CD8-positive, alpha-beta T cell (primary cell): ENCODE measurements at places on chromosomes 12 and 14.

DNA sequence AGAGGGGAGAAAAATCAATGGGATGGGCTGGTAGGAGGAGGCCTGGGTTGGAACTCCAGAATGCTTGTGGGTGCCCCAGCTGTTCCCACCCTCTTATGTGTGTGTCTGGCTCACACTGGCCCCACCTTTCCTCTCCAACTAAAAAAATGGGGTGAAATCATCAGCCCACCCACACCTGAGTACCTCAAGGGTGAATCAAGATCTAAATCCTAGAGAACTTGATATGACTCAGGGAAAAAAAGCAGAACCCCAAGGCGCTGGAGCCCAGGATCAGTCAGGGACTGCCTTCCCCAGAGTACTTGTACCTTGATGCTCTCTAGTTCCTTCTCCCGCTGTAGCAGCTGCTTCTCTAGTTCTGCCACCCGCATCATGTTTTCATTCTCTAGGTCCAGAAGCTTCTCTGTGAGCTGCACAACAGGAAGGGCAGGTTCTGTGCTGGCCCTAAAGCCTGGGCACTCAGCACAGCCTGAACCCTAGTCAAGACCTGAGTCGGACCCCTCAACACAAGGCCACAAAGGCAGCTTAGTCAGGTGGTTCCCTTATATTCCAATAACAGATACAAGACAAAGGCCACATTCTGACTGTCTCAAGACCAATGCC lies 29.7 kb downstream of the PRPF40B start:
- no peak for DNase-seq

- DNase-seq: no peak
These were observed 19.7 kb upstream of the GPR132 start for GRCh38 chr14:105084741-105085571.

DNA sequence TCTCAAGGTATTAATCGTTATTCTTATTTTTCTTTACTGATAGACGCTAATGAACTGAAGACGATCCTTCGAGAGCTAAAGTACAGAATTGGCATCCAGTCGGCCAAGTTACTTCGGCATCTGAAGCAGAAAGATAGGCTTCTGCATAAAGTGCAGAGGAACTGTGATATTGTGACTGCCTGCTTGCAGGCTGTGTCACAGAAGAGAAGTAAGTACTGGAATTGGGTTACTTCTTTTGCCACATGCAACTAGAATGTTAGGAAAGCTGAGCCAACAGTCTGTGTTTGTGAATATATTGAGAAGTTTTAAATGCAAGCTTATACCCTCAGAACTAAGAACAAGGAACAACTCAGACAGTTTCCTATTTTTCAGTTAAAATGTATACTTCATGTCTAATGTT lies 26.6 kb upstream of the GNS start:
- no peak for DNase-seq

GRCh38 chr14:73712071-73712506 lies 2.1 kb downstream of the PNMA1 start:
- DNase-seq: no peak

GRCh38 chr14:61484826-61485584 lies 163.6 kb downstream of the PRKCH start:
- DNase-seq: no peak
